T follicular helper cell (primary cell): ENCODE measurements at places on chromosomes 5 and 9.
A peak's percentile ranks its signal among the peaks of the same experiment; 100 is the strongest.

DNA sequence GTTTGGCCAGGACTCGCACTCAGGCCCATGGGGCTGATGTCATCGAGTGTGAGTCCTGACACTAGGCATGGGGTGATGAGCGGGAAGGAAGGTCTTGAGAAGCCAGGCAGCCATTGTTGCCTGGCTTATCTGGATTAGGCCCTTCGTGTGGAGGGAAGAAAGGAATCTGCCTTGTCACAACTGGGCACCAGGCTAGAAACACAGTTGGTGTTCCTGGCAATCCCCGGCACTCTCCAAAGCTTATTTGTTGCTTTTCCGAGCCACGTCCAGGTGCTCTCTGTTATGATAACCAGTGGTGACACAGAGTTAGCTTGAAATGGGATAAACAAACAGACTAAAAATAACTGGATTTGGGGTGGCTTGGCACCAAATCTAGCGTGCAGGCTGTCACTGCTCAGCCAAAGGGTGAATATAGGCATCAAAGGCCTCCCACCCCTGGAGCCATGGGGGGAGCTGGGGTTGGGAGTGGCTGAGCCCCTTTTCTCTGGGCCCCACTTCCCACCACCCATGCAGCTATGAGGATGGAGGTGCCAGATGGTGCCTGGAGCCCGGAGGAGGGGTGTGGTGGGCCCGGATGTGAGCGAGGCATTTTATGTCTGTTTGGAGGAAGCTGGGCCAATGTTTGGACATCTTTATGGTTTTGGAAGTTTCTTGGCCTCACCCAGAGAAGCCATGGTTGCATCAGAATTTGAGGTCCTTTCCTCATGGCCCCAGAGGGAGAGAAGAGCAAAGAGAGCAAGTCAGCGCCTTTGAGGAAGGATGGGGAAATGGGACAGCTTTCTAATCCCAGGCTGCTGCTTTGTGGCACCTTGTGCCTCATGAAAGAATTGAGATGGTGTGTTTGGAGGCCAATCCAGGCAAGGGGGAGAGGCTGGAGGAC, 98.0 kb upstream of the PITX1 start:
- no peak for DNase-seq

- no peak for DNase-seq
Observed at GRCh38 chr5:11268891-11269290, 507.9 kb upstream of the DAP start.

- DNase-seq: no peak
Observed at GRCh38 chr5:128559300-128560297, 21.6 kb upstream of the FBN2 start.

DNA sequence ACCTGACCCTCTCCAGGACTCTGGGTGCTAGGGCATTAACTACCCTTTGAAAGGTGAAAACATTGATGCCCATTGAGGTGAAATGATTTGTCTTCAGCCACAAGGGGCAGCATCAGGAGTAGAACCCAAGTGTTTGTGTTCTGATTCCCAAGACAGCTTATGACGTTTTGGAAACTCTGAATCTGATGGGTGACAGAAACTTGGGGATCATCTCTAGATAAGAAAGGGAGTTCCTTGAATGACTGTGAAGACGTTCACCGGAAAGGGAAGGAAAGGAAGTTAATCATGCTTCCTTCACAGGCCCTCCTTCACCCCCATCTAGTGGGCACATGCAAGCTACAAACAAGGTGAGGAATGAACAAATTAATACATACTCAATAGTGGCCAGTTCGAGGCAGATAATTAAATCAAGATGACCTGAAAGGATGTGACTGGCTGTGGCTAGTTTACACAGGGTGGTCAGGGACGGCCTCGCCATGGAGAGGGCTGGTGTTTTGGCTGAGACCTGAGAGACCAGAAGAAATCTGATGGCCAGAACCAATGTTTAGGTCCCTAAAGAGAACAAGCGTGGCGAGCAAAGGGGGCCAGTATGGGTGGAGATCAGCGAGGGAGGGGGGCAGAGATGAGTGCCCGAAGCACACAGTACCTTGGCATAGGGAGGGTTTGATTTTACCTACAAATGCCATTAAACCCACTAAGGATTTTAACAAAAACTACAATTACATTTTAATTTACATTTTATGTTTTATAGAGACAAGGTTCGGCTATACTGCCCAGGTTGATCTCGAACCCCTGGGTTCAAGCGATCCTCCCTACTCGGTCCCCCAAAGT, 937 bp upstream of the SLC26A2 start:
- peak; percentile 13 for DNase-seq

GRCh38 chr9:110623462-110624025, 44.0 kb upstream of the SVEP1 start:
- no peak for DNase-seq

DNA sequence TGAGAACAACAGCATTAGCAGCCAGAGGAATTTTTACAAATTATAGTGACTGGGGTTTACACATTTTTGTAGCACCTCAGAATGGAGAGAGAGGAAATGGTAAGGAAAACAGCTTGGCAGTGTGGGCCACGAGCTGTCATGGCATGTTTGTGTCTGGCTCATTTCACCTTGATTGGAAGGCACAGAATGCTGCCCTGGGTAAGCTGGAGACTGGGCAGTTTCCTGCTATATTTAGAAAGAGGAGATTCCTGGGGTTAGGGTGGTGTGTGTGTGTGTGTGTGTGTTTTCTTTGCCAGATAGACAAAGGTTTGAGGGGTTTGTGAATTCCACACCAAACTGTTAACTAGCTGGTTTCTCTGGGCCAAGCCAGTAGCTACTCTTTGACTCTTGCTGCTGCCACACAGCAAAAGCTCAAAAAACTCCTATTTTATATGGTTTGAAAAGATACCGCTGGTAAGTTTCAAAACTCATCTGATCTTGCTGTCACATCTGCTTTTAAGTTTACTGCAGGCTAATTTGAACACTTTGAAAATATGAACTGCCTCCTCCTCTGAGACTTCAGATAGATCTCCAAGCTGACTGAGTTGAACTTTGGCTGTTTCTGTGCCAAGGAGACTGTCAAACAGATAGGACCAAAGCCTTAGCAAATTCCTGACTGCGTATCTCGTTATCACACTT, 9.1 kb downstream of the ARHGAP26 start:
- DNase-seq: no peak

GRCh38 chr9:124928116-124928515, 12.8 kb downstream of the GOLGA1 start:
- DNase-seq: no peak

GRCh38 chr9:108224716-108225115, 631.1 kb downstream of the ACTL7B start:
- no peak for DNase-seq

DNA sequence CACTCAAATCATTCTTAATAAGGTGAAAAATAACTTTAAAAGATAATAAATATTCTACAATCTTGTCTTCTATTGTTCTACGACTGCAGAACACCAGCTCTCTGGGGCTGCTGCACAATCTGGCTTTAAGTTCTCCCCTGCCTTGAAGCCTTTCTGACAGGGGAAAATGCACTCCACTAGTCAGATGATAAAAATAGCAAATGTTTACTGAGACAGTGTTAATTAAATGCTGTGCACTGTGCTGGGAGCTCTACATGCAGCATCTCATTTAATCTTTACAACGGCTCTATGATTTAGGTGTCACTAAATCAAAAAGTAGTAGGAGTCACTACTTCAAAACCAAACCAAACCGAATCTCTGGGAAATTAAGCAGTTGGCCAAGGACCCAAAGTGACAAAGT, 132.7 kb downstream of the SLIT3 start:
- DNase-seq: no peak

- no peak for DNase-seq
Observed at GRCh38 chr5:150353032-150353675, 4.3 kb upstream of the TCOF1 start.

GRCh38 chr5:112210430-112211005, 208.6 kb downstream of the EPB41L4A start:
- no peak for DNase-seq

DNA sequence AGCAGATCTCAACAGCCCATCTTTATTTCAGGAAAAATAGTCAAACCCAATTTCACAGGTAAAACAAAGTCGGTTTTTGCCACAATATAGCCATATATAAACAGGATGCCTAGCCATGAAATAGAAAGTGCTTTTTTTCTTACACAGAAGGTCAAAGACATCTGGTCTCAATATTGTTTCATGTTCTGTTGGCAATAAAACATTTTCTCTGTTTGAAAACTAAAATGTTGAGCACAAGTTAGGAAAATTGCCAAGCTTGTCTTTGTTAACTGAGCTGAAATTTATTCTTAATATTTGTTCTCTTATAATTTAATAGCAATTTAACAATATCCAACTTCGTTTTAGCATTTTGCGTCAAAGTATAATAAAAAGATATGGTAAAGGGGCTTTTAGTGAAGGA, 673.4 kb downstream of the DTWD2 start:
- DNase-seq: no peak

DNA sequence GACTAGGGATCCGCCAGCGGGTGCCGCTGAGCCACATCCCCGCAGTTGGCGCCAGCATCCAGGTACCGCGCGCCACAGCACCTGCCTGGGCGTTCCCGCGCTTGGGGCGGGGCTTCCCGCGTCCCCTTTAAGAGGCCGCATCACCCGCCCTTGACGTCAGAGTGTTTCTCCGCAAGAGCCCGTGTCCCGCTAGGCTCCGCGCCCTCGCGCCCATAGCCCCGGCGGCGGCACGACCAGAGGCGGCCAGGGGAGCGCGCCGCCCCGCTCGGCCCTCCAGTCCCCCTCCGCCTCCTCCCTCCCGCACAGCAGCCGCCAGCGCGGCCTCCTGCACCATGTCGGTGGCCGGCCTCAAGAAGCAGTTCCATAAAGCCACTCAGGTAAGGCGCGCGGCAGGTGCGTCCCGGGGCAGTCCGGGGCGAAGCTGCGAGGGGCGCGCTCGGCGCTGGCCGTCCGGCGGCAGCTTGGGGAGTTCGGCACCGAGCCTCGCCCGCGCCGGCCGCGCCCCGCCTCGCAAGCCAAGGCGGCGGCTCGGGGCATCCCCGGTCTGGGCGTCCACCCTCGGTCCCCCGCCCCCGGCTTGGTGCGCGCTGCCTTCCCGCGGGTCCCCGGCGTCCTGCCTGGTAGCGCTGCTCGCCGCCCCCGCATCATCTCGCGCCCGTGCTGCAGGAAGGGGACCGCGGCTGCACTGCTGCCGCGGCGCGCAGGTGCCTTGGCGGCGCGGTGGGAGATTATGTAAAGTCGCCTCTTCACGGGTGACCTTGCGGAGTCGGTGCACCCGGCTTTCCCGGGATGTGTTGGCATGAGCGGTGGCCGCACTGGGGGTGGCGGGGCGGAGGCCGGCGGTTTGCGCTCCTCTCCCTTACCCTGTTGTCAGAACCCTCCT, at the start of gene SH3GL2:
SH3GL2 (plus strand) TSS at position 156 of the 883 bp plus-strand sequence.
- DNase-seq: no peak

GRCh38 chr9:30584559-30584958, 1799.9 kb upstream of the ACO1 start:
- DNase-seq: no peak

DNA sequence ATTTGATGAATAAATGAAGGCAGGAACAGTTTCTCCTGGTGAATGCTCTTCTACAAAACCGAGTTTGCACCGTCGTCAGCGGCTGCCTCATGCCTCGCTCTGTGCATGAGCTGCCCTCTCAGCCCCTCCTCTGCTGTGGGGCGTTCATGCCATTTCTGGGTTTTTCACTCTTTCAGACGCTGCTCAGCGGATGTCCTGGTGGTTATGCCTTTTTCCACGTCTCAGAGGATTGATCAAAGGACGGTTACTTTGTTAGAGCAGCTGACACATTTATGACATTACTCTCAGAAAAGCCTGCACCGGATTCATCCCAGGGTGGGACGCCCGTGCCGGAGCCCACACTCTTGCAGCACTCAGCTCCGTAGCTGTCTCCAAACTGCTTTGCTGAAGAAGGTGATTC, 195.9 kb upstream of the PPP1R26 start:
- DNase-seq: no peak

- DNase-seq: no peak
Observed at GRCh38 chr9:133948131-133948530, 44.0 kb downstream of the VAV2 start.

DNA sequence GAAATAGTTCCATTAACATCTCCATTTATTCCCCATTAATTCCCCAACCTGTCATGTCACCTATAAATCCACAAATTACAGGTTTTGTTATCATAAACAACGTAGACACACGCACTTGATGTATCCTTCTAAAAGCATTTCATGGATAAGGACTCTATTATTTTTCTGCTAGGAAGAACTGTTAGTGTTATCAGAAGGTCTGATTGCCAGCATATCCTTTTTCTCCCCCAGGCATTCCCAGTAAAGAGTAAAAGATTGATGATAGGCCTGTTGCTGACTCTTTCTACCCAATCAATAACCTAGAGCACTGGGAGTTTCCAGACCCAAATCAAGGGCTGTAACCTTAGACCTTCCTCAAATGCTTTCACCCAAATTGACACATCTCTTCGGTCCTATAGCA, 60.8 kb downstream of the RFK start:
- DNase-seq: no peak

GRCh38 chr5:72788866-72789505, 27.5 kb upstream of the TNPO1 start:
- DNase-seq: no peak

DNA sequence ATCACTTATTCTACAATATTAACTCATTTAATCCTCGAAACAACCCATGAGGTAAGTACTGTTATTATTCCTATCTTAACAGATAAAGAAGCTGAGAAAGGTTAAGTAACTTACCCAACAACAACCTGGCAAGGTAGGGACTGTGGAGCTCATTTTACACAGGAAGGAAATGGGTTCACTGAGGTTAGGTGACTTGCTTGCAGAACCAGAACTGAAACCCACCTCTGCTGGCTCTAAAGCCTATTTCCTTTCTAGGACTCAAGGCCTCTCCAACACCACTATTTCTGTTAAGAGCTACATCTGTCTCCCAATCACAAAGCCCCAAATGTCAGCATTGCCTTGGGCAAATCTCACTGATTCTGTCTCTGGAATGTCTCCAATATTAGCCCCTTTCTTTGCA, 38.9 kb upstream of the IFNK start:
- DNase-seq: no peak
